Effector memory CD4-positive, alpha-beta T cell (primary cell): ENCODE measurements at places on chromosomes 13 and 19.

DNA sequence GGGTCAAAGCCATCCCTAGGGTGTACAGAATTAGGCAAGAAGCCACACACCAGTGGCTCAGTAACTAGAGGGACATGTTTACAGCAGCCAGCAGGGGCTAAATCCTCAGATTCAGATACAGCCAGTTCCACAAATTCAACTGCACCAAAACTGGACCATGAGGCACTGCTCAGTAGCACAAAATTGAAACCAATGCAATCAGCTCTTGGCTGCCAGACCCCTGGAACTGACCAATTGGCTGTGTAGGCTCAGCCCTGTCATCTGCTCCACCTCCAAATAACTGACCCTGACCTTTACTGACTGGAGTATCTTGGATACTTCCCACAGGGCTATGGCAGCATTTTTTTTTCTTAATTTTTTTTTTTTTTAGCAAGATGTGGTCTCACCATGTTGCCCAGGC lies 226.5 kb downstream of the FOXO1 start:
- DNase-seq: no peak

DNA sequence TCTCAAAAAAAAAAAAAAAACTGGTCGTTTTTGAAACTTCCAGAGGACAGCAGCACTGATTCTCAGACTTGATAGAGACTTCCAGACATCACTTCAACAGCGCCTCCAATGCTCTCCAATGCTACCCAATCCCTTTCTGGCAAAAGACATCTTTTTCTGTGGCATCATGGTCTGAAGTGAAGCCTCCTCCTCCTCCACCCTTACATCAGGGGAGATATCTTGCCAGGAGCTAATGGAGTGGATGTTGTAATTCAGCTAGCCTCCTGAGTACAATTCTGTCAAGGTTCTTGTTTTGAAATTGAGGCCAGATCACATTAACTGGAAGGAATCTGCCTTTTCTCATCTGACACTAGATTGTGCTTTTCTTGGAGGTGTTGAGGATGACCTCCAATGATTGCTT lies 24.2 kb downstream of the FXYD5 start:
- no peak for DNase-seq

DNA sequence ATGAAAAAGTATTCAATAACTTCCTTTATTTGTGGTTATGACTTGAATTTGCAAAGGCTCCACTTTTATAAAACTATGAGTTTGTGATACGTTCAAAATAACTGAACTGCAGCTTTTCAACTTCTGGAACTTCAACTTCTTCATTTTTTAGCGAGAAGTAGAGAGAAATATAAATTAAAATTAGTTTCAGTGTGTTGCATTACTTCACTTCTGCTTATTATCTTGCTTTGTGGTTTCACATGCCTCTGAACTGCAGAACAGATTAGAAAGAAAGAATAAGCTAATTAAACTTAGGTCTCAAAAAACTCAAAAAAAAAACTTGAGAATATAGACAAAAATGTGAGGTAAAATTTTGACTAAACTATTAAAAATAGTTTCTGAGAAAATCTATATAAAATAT lies 1073.4 kb downstream of the PCDH17 start:
- DNase-seq: no peak

DNA sequence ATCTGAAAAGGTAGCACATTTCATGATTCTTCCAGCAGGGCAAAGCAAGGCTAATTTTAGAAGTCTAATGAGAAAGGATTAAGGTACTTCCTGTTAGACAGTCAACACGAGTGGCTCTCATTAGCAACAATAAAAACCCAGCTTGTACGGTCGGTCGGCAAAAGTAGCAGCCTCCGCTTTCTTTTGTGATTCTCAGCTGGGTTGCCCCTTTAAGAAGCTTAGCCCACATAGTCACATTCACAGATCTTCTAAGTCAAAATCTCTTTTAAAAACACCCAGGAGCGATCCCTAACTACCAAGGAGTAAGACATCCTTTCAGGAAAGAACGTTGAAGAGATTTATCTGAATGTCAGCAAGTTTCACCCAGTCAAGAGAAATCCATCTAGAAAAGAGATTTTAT lies 684.8 kb downstream of the DIAPH3 start:
- no peak for DNase-seq

DNA sequence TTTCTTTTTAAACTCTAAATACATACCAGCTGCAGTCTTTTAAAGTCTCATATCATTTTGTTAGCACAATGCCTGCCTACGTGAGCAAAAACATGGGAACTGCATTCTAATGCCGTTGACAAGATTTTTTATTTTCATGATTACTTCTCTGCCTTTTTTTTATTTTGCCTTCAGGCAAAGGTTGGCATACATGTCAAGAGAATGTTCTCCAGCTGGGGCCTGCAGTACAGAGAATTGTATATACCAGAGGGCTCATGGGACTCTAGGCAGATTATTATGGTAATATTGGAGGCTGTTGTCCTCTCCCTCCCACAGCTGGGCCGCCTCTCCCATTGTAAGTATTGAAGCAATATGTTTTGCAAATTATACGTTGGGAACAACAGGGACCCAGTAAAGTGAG lies 53.9 kb upstream of the OBI1 start:
- DNase-seq: no peak

- DNase-seq: no peak
Observed at GRCh38 chr19:29777781-29778309, 33.9 kb upstream of the CCNE1 start.

GRCh38 chr19:944171-944567 lies 18.3 kb downstream of the ARID3A start:
- no peak for DNase-seq

GRCh38 chr19:844546-844971 lies 3.8 kb downstream of the PRTN3 start:
- DNase-seq: no peak

DNA sequence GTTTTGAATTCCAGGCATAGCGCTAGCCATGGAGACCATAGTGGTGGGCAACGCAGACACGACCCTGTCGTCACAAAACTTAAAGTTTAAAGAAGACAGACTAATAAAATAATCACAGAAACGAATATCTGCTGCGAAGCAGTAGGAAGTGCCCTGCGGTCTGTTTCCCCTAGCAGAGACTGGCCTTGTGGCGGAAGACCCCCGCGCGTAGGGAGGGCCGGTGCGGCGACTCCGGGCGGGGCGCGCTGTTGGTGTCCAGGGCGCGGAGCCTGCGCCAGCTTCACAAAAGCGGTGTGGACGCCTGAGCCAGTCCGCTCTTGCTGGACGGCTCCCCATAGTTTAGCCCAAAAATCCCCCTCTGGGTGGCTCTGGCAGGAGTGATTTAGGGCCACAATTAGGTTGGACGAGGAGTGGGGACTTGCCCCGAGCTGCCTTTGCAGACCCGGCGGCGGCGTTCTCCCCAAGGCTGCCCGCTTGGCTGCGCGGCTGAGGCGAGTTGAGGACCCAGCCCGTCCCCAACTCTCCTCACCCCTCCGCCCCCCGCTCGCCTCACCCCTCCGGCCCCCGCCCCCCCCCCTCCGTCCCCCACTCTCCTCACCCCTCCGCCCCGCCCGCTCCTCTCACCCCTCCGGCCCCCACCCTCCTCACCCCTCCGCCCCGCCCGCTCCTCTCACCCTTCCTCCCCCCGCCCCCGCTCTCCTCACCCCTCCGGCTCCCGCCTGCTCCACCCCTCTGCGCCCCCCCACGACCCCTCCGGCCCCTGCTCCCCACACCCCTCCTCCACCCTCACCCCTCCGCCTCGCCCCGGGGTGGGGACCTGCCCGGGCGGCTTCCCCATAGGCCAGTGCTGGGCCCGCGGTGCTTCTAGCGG lies 14.2 kb upstream of the LATS2 start:
- DNase-seq: no peak

DNA sequence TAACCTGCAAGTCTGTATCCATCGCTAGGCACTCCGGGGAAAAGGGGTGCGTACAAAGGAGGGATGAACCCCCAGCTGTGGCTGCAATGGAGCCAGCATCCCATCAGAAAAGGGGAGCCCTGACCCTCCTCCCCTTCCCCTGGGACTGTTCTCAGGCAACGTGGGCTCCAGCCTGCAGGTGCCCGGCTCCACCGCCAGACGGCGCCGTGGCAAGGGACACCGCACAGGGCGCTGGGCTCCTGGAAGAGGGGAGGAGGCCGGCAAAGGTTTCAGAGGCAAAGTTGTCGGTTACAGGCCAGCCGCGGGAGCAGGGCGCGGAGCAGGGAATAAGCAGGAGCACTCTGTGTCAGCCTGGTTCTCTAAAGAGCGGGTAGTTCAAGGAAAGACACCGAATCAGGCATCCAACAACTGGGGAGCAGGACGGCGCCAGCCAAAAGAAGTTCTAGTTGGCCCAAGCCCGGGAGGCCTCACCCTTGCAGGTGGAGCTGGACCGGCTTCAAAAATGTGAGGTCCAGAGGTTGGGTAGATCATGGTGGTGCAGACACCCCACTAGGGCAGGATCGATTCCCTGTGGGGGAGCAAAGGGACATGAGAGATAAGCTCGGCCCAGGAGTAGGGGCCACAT lies 53.0 kb upstream of the ATP12A start:
- no peak for DNase-seq

DNA sequence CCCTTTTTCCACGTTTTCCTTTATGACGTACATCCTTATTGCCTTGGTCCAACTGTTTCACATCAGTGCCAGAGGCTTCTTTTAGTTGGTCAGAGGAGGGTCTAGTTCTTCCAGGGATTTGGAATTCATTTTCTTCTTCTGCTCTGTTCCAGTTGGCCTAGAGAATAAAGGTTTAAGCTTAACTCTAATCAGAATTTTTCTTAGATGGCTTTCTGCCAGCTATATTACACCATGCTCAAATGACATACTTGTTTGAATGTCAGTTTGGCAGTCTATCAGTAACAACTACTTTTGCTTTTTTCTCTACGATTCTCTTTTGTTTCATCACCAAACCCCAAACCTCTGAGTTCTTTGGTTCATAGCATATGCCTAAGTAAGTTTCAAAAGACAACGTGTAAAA lies 16.8 kb downstream of the SPART start:
- no peak for DNase-seq

GRCh38 chr19:55094456-55095259 lies 19.0 kb downstream of the EPS8L1 start:
- DNase-seq: no peak
